ENCODE measurements at places on chromosomes 12 and 14. TPM values are rescaled to one million over a fixed set of nuclear protein-coding genes. Genes with fewer than 3 reads are reported as not detected.
A peak's percentile ranks its signal among the peaks of the same experiment; 100 is the strongest.

DNA sequence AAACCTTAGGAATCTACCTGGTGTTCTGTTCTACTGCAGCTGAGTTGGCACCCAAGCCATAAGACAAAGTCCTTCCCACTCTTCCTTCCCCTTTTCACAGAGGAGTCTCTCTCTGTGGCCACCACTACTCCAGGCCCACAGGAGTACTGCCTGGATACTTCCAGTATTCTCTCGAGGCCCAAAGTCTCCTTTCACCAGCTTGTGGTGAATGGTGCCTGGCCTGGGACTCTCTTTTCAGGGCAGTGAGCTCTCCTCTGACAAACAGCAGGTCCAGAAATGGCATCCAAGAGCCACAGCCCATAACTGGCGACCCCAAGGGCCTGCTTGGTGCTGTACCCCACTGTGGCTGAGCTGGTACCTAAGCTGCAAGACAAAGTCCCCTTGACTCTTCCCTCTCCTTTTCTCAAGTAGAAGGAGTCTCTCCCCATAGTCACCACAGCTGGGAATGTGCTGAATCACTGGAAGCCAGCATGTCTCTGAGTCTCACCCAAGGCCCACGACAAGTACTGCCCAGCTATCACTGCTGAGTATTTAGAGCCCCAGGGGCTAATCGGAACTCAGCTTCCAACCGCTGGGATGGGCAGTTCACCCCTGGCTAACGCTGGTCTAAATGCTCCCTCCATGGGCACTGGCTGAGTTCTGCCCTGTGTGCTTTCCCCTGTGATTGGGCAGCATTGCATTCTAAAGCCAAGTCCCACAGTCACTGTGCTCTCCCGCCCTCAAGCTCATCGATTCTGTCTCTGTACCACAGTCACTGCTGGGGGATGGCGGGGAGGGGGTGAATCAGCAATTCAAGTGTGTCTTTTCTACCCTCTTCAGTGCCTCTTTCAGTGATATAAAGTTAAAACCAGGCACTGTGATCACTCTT, 6.1 kb downstream of the A2ML1 start:
- no peak for DNase-seq
- H3K27ac ChIP-seq: no peak overlapping the region
- H3K4me3 ChIP-seq: no peak overlapping the region

DNA sequence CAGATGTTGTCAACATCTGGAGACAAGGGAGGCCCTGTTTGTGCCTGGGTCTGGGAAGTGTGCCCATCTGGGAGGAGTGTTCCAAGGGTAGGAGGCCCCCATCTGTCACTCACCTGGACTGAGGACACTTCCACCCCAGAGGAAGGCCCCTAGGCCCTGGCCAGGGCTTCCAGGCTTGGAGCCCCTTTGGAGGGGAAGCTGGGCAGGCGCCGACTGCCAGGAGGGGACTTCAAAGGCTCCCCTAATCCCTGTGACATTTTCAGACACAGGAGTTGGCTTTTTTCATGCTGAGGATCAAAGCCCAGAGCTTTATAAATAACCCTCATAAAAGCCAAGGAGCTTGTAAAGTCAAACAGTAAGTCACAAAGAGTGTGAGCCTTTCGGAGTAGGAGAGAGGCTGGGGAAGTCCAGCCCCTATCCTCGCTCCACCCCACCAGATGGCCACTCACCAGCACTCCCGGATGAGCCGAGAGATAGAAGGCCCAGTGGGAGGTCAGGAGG, 17.6 kb upstream of the FAM222A start:
- H3K27me3 ChIP-seq: no peaks in the 10 kb centered on the region
- no peaks in the 10 kb centered on the region for H3K36me3 ChIP-seq
- no peak overlapping the region for H3K4me3 ChIP-seq
- peak; percentile 76 for DNase-seq

- no peak for DNase-seq
- H3K36me3 ChIP-seq: no peaks in the 10 kb centered on the region
- peaks cover 25% of the 10 kb centered on the region for H3K4me1 ChIP-seq
- H3K4me3 ChIP-seq: no peak overlapping the region
- no peaks in the 10 kb centered on the region for H3K27me3 ChIP-seq
- H3K27ac ChIP-seq: no peak overlapping the region
Measured at GRCh38 chr14:68473794-68474193, 319.1 kb downstream of the ZFP36L1 start.

DNA sequence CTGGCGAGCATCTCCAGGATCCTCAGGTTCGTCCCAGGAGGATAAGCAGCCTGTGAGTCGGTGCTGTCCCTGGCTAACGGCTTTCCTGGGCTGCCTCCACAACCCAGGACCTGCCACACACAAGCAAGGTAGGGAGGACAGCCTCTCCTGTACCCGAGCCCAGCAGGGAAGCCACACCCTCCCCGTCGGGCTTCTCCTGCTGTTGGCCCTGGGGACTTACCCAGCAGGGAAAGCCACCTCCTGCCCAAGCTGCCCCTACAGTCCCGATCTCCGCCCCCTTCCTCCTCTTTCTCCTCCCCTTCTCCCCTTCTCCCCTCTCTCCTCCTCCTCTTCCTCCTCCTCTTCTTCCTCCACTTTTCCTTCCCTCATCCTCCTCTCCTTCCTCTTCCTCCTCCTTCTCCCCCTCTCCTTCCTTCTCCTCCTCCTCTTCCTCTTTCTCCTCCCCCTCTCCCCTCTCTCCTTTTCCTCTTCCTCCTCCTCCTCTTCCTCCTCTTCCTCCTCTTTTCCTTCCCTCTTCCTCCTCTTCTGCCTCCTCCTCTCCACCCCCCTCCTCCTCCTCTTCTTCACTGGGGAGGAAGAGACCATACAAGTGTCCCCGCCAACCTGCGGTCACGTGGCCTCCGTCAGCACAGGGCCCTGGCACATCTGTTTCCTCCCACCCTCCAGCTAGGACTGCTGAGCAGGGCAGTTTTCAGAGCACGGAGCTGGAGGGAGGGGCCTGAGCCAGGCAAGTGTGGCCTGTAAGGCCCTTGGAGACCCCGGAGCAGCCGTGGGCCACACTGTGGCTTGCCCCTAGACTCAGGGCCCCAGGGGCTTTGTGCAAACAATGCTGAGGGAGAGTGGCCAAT, 17.3 kb upstream of the RFLNA start:
- no peak overlapping the region for H3K4me3 ChIP-seq
- H3K27ac ChIP-seq: peak overlapping the region; percentile 55
- no peaks in the 10 kb centered on the region for H3K36me3 ChIP-seq
- H3K4me1 ChIP-seq: peaks cover 29% of the 10 kb centered on the region
- H3K27me3 ChIP-seq: no peaks in the 10 kb centered on the region

Gene SETD1B
- 2.7 TPM for polyA plus RNA-seq
